ENCODE measurements at places on chromosomes 1 and 21.

DNA sequence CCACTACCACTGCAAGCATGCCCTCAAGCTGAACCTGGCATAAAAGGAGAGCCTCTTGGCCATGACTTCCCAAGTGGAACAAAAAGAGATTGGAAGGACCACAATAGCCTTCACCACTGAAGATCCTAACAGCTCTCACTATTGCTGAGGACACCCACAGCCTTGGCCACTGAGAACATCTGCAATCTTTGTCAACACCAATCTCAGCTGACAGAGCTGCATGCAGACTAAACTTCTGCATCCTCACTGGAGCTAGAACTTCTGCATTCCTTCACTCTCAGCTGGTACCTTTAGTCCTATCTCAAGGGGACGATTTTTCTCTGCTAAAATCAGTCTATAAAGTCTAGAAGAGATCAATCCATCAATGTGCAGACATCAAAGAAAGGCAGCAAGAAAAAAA lies 8.3 kb upstream of the FCRL2 start:
- DNase-seq: no peak

- no peak for DNase-seq
These were observed 2.8 kb downstream of the ITPKB start for GRCh38 chr1:226736001-226736907.

DNA sequence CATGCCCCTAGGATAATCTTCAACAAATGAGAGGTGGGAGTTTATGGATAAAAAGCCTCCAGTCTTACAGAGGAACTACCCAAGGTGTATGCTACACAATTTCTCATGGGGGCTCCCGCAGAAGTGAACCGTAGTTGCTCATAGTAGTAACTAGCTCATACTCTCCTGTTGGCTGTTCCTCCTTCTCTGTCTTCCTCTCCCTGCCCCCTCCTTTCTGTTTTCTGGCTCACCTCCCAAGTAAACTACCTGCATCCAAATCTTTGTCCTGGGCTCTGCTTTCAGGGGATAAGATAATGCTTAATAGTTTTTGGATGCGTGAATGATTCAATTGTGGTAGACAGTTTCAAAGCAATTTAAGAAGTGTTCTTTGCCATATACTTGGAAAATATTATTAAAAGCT lies 90.1 kb upstream of the ROR1 start:
- no peak for DNase-seq

DNA sequence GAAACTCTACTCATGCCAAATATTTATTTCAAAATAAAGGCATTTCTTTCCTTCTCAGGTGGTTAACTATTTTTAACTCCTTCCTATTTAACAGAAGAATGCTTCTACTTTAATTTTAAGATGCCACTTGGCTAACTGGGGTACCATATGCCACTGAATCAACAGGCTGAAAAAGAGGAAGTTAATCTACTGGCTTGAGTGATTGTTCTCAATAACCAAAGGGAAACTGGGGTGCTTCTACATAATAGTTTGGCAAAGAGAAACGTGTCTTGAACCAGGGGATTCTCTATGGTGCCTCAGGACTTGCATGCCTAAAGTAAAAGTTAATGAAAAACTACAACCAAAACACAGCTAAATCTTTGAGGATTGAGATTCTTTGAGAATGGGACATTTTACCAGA lies 142.6 kb downstream of the DENND1B start:
- no peak for DNase-seq

- DNase-seq: no peak
These were observed 33.1 kb downstream of the ZMYND12 start for GRCh38 chr1:42422737-42423136.

DNA sequence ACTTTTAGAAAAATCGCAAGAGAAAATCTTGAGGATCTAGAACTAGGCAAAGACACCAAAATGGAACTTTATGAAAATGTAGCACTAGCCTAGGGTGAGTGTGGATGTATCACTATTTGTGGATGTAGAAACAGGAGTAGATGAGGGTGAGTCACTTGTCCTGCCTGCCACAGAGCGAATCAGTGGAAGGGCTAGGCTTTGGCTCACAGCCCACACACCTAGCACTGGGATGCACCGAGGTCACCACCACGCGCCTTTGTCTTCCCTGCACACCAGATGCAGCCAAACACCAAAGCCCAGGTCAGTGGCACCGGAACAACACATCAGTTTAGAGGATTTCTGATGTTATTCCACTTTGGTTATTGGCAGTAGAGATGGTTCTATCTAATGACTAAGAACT lies 38.2 kb downstream of the PKNOX1 start:
- no peak for DNase-seq

GRCh38 chr1:10904396-10905358 lies 107.8 kb upstream of the TARDBP start:
- no peak for DNase-seq

- no peak for DNase-seq
These were observed 23.8 kb upstream of the PPP1R8 start for GRCh38 chr1:27806758-27807157.

GRCh38 chr1:181765451-181766026 lies 282.2 kb downstream of the CACNA1E start:
- DNase-seq: no peak

GRCh38 chr1:68975212-68975933 lies 478.5 kb upstream of the DEPDC1 start:
- peak; percentile 41 for DNase-seq

DNA sequence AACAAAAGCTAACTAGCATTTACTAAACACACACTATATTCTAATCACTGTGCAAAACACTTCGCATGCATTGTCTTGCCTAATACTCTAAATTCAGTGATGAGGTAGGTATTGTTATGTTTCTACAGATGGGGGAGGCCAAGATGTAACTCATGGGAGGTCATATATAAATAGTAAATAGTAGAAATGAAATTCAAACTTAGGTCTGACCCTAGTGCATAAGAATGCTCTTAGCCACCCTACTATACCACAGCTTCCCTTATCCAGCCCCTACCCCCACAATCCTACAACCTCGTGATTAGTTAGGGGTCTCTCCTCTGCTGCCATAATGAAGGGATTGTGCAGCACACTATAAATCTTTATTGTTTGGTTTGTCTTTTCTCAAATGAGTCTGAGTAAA lies 3.3 kb downstream of the PFDN2 start:
- DNase-seq: no peak

DNA sequence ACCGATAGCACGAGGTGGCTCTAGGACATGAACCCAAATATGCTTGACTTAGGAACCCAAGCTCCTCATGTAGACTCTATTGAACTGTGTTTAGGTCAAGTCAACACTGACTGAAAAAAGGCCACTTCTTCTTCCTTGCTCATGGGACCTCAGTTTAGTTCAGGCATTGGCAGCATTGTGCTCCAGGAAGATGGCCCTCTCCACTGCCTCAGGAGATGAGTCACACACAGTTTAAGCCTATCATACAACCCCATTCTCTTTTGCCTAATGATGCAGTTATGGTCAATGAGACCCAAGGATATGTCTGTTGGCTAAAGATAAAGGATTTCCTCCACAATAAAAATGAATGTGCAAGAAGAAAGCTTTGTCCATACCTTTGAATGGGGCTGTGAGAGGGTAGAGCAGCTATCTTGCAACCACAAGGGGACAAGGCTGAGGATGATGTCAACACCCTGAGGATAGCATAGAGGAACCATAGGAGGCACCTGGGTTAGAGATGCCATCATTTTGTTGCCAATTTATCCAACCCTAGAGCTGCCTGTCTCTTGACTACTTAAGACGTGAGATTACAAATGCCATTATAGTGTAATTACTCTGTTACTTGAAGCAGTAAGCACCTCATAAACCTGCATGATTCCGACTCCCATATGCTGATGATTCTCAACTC lies 3.0 kb upstream of the TRIM63 start:
- no peak for DNase-seq

DNA sequence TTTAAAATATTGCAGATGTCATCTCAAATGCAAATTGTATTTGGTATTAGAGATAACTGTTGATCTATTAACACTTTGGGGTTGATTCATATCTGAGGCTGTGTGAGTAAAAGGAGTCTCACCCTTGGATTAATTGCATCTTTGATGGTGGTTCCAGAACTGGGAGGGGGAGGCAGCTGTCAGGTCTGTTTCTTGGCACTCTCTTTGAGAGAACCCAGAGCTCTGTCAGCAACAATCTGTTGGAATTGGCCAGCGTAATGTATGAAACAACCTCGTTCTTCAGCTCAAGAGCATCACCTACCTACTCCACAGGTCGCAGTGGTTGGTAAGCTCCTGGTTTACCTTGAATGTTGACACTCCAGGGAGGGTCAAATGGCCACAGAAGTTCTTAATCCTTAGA lies 424.1 kb downstream of the CAMTA1 start:
- no peak for DNase-seq

DNA sequence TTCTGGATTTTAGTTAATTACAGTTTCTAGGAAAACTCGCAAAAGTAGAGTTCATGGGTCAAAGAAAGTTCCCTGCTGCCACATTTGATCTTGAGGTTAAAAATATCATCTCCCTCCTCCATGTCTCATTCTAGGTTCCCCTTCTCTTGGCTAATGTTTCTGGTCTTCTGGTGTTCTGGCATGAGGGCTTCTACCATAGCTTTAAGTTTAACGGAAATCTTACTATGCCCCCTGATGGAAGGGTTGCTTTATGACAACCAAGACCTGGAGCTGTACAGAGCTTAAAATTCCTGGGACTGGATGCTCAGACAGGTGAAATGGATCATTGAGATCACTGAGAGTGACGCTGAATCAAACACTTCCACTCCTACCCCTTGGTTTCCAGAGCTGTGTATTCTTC lies 1881.7 kb downstream of the MRPL39 start:
- no peak for DNase-seq

GRCh38 chr1:227388214-227389168 lies 70.2 kb upstream of the CDC42BPA start:
- DNase-seq: no peak

GRCh38 chr1:55823541-55824250 lies 608.5 kb upstream of the USP24 start:
- DNase-seq: no peak

DNA sequence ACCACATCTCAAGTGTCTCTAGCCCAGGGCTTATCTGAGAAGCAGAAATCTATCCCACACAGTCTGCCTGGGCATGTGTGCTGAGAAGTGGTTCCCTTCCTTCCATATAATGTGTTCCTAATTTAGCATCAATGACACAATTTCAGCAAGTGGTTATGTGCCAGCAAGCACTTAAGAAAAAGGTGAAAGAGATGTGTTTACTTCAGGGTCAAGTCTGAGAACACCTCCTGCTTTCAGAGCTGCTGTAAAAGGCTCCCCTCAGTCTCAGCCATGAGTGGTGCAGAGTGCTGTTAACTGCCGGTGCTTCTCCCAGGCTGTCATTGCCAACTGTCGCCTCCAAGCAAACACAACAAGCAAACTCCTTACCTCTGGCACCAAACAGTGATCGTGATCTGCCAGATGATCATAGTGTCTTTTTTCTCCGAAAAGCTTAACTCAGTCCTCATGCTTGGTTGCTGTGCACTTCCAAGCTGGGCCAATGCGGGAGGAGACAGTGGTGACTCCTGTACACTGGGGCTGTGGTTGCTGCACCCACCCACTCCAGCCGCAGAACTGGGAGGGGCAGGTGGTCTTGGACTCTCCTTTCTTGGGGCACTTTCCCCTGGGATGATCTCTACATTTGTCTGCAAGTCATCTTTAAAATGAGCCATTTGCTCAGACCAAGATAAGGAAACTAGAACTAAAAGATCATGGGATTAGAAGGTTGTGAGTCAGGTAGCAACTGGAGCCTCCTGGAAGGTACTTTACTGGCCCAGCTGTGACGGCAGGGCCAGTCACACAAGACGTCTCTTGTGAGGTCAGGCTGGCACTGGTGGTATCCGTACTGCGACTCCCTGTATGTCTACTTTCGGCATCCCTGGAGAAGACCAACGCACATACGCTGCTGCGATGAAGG lies 32.4 kb downstream of the ATP1A1 start:
- no peak for DNase-seq

- DNase-seq: no peak
These were observed 14.6 kb downstream of the CACNA1E start for GRCh38 chr1:181497870-181498269.

All from left renal pelvis (tissue), 4 donors.